Panc1 (cell line): ENCODE measurements at places on chromosomes 16 and 17. TPM values are rescaled to one million over a fixed set of nuclear protein-coding genes. Genes with fewer than 3 reads are reported as not detected.

The ANTKMT gene
- 93.6 TPM for total RNA-seq

The SCRN2 gene
- total RNA-seq, result 34.9 TPM

The SULT1A4 gene
- total RNA-seq, result 1.2 TPM

The TBX6 gene
- 0.46 TPM for total RNA-seq

The CA4 gene
- 1.4 TPM for total RNA-seq

The NPIPA2 gene
- 3.9 TPM for total RNA-seq

The FLYWCH2 gene
- 77.3 TPM for total RNA-seq

The SYNGR3 gene
- 15.2 TPM for total RNA-seq

The IRX5 gene
- 2.7 TPM for total RNA-seq

The SCARF1 gene
- 6.6 TPM for total RNA-seq

The SYT17 gene
- total RNA-seq, result 5.4 TPM

The ABCA9 gene
- total RNA-seq, result 0.05 TPM

The WNT9B gene
- not detected for total RNA-seq

The LONP2 gene
- 22.9 TPM for total RNA-seq

The MAF gene
- 0.46 TPM for total RNA-seq

The SPATA33 gene
- total RNA-seq, result 18.3 TPM

The TMEM88 gene
- 1.6 TPM for total RNA-seq

The ZACN gene
- not detected for total RNA-seq

The TMEM92 gene
- 0.54 TPM for total RNA-seq
